ENCODE measurements at places on chromosomes 5 and 9. TPM values are rescaled to one million over a fixed set of nuclear protein-coding genes. Genes with fewer than 3 reads are reported as not detected.
A peak's percentile ranks its signal among the peaks of the same experiment; 100 is the strongest.

GRCh38 chr9:120889606-120890271 is 12.8 kb upstream of the PHF19 start:
- no peak for DNase-seq

DNA sequence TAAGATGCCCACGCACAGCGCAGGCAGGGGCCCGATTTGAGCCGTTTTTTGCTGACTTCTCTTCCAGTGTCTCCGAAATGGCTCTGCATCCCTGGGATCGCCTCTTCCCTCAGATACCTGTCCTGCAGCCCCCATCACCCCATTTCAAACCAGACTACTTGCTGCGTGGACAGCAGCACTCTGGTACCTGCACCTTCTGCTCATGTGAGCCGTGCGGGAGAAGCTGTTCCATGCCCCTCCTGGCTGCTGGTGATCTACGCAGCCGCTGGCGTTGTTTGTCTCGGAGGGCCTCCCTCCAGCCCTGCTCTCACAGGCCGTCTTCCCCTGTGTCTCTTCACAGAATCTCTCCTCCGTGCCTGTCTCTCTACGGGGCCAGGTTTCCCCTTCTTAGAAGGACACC is 13.4 kb downstream of the CEP72 start:
- no peak for DNase-seq

DNA sequence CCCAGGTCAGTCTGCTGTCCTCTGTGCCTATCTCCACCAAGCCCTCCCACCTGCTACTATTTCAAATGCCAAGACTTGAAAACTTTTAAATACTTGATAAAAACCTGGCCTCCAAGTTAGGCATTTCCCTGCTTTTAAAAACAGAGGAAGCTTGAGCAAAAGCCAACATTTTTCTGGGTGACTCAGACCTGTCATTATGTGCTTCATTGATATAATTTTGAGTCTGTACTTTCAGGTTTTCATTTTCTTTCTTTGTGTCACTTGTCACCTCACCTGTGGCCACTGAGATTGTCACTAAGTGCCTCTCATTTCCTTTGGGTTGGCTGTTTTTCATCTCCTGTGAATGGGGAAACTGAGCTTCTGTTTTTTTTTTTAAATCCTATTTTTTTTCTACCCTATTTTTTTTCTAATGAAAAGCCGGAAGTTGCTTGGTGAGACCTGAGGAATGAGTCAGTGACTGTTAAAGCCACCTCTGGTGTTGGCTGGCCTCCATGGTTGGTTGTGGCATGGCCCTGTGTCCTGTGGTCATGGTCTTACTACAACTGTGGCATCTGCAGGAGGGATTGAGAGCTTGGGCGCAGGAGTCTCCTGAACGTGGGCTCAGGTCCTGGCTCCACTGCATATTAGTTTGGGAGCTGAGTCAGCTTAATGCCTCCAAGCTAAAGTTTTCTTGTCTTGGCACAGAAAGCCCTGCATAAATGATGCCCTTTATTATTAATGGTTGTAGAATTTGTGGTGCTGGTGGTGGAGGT is 56.7 kb downstream of the ARHGAP26 start:
- DNase-seq, result peak; percentile 59

- no peak for DNase-seq
Measured at GRCh38 chr5:115337882-115338281, 41.4 kb upstream of the CCDC112 start.

- no peak for DNase-seq
Measured at GRCh38 chr5:178462816-178463215, 127.4 kb downstream of the COL23A1 start.

- no peak for DNase-seq
Measured at GRCh38 chr5:150046031-150046430, 40.3 kb downstream of the CSF1R start.

GRCh38 chr5:68033961-68034571 is 181.5 kb upstream of the PIK3R1 start:
- peak; percentile 76 for DNase-seq

DNA sequence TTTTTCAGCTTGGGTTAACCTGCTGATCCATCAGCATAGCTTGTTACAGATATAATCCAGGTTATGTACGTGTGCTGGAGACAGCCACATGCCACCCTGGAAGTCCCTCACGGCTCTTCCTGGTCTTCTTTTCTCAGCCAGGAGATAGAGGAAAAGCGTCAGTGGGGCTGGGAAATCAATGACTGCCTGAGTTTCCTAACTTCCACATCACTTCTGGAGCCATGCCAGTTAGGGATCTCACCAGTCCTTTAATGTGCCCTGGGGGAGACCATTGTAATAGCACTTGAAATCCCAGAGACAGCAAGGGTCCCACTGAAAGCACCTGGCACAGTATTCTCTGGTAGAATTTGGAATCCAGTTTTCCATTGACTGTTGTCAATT is 29.2 kb downstream of the ANXA2R start:
- no peak for DNase-seq

Gene ACOT12
- 0.75 TPM for total RNA-seq

Gene FAM169A
- total RNA-seq, result 6.0 TPM

Gene LOX
- 9.9 TPM for total RNA-seq

Gene ADAMTS19
- 0.20 TPM for total RNA-seq

Data from mucosa of gallbladder (tissue), 1 donor.